Nucleus accumbens (tissue), 56 donors: ENCODE measurements at places on chromosomes 6 and 20.

DNA sequence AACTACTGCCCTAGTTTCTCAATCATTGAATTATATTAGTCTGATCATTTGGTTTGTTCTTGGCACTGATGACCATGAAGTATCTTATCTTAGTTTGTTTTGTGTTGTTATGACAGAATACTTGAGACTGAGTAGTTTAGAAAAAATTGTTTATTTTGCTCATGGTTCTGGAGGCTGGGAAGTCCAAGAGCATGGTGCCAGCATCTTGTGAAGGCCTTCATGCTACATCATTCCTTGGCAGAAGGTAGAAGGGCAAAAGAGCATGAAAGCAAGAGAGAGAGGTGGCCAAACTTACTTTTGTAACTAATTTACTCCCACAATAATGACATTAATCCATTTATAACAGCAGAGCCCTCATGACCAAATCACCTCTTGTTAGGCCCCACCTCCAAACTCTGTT, 40.1 kb upstream of the ANKEF1 start:
- no peak for DNase-seq

DNA sequence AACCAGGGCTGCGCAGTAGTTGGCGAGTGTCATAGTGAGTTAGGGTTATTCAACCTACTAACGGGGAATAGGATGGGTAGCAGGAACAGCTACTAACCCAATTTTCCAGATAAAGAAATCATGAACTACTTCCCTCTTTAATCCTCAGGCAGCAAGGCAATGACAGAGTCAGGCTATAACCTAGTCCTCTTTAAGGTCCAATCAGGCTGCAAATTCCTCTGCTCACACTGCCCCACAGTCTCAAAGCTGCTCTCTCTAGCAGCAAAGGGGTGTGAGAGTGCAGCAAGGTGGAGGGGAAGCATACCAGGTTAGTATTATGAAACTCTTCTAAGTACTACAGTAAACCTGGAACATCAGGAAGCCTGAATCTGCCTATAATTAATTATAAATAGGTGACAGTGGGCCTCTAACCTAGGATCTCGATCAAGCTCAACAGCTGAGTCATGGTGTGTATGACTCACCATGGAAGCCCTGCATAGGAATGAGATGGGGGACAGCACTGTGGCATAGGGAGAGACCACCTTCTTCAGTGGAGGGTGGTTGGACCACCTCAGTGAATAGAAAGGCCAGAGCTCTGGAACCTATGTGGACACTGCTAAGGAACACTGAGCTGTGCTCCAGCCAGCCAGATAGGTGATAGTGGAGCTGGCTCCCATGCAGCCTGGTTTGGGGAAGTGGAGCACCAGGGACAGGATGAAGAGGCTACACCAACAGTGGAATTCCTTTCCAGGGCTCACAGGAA, 7.9 kb downstream of the PEX6 start:
- no peak for DNase-seq

DNA sequence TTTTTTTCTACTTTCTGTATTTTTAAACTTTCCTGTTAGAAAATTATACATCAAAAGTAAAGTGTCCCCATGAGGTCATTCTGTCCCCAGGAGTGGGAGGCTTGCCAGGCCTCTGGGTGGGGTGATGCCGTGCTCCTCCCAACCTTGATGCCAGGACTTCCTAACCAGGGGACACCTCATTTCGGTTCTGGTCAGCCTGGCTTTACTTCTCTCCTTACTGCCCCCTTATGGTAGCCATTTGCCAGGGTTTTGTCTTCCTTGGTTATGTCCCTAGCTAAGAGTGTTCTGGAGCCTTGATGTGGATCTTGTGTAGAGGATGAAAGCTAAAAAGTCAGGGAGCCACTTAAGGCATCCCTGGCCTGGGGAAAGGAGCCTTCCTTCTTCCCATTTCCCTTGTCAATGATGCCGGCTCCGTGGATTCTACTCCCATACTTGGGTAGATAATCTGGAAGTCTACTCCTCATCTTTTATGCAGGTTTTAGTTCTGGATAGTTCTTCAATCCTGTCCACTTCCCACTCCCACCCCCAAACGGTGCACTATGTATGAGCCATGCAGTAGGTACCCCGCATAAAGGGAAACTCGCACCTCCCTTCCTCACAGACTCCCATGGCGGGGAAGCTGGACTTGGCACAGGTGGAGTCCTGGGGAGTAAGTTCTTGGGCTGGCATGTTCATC, 164.1 kb upstream of the SALL4 start:
- DNase-seq: no peak

- no peak for DNase-seq
Observed at GRCh38 chr6:73525546-73526330, 4.9 kb upstream of the EEF1A1 start.

GRCh38 chr20:63553933-63554290, at the start of gene FNDC11:
FNDC11 (plus strand) TSS chr20:63554159; CDS start chr20:63555664, 1,505 bp downstream.
- no peak for DNase-seq

DNA sequence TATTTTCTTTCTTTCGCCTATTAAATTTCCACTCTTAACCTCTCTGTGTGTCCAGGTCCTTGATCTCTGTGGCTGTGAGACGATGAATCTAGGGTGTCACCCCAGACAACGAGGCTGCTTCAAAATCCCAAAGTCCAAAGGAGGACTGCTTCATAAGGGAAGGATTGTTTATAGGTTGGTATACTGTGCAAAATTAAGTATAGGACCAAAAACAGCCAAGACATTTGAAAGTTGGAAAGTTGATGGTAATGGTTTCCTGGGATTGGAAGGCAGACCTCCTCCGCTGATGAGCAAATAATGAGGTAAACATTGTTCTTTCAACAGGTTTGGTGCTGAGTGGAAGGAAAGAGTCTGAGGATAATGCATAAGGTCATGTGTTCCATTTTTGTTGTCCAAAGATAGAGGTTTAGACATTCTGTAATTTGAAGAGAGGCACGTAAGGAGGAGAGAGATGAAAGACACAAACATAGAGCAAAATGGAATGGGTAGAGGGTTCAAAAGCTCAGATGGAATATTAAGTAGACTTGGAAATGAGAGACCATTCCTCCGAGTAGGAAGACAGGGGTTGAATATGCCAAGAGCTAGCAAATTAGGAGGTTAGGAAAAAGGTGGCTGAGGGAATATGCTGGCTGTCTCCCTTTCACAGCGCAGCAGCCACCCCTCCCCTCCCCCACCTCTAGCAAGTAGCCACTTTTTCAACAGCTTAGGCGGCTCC, 24.8 kb downstream of the ZNF311 start:
- no peak for DNase-seq

DNA sequence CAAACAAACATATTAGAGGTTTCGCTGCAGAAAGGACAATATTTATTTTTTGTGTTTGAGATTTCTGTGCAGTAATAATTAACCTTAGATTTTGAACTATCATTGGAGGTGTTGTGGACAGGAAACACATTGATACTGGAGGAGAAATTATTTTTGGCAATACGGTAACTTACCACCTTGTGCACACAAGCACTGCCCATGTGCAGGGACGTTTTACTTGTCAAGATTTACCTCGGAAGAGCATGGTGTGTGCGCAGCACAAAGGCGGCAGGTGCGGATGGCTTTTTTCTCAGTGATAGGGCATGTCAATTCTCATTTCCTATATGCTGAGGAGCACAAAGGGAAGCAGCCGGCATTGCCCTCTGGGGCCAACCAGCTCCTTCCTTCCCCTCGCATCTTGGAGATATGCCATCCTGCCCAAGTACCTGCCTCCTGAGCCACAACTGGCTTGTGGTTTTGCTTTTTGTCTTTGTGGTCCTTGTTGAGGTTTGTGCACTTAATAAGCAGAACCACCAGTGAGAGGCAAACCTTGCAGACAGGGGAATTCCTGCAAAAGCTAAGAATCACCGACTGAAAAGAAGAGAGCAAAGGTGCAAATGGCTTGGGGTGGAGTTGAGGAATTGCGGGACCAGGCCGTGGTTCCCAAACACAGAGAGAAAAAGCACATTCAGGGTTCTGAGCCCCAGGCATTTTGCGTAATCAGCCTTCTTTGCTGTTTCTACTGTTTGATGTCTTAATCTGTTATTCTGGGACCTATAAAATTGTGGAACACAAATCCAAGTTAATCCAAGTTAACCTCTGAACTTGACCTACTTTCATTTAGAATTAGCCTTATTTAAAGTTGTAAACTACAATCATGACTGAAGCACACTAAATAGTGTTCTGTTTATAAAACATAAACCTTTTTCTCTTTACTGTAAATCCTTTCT, 21.9 kb downstream of the SAMD5 start:
- no peak for DNase-seq

- DNase-seq: no peak
Observed at GRCh38 chr6:33909737-33910136, 105.9 kb upstream of the MLN start.

GRCh38 chr6:111503660-111504059, 20.6 kb upstream of the REV3L start:
- DNase-seq: no peak

DNA sequence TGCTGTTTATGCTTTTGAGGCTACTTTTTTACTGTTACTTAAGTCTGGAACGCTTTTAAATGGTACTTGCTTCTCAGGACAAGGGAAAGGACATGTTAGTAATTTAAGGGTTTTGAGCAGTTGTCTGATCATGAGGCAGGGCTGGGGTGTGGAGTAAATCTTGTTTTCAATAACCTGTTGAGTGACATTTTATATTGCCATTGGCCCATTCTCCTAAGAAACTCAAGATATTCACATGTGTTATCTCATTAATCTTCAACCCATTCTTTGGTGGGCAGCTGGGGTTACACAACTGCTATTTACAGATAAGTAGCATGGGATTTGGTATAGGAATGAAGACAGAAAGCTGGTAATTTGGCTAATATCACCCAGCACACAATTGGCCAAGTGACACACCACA, 44.6 kb upstream of the IL17A start:
- no peak for DNase-seq

DNA sequence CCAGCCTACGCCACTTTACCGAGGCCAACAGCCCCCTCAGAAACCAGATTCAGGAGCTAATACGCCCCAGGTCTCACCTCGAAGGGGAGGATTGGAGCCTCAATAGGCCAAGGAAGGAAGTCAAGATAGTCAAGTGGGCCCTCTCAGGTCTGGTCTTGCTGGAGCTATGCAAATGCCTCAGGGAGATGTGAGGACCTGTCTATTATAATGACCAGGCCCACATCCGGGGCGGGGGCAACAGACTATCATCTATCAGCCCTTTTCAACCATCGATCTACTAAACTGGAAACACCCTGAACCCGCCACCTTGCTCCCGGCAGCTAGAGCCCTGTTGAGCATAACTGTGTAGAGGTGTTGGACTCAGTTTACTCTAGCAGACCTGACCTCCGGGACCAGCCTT, 12.7 kb upstream of the GSTA3 start:
- DNase-seq: no peak

GRCh38 chr6:149410557-149410956, 10.5 kb downstream of the SUMO4 start:
- no peak for DNase-seq

DNA sequence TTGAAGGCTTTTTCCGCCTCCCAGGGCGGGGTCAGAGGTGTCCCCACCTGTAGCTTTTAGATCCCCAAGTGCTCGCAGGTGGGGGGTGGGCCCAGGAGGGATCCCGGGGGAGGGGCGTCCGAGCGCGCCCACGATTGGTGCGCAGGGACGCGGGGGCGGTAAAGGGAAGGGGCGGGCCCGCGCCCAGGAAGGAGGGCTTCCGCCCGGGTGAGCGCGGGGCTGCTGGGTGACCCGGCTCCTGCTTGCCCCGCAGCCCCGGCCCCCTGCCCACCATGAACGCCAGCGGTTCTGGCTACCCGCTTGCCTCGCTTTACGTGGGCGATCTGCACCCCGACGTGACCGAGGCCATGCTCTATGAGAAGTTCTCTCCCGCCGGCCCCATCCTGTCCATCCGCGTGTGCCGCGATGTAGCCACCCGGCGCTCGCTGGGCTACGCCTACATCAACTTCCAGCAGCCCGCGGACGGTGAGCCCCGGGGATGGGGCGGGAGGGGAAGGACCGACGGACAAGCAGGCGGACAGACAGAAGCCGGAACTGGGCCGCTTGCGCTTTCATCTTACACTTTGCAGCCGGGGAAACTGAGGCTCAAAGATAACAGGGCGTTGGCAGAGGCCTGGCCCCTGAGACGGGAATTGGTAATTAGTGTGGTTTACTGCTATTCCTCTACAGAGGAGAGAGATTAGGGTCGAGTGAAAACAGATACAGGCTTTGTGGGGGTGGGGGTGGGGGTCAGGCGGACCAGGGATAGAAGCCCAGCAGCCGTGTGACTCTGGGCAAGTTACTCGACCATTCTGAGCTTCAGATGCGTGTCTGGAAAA, at the start of gene PABPC1L:
Gene PABPC1L, plus strand, starts transcription at position 189 of the 818 bp plus-strand sequence. Its CDS starts 84 bp downstream, at position 273.
- DNase-seq: no peak

DNA sequence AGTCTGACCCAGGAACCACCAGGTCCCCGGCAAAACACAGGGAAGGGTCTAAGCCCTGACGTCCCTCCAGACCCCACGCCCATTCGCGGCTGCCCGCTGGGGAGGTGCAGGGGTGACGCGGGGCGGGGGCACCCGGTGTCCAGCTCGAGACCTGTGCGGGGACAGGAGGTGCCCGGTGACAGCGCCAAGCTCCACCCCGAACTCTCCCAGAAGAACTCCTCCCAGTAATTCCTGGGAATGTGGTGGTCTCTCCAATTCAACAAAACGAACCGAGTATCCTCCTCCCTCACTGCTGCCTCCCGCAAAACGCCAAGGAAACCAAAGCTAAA, 164.1 kb upstream of the PDE10A start:
- no peak for DNase-seq

GRCh38 chr6:25844518-25844917, 12.7 kb upstream of the SLC17A1 start:
- DNase-seq: no peak

- no peak for DNase-seq
Observed at GRCh38 chr6:19895866-19896692, 58.9 kb downstream of the ID4 start.

GRCh38 chr20:35060168-35060567, 32.4 kb downstream of the TRPC4AP start:
- DNase-seq: no peak

GRCh38 chr6:145368075-145368474, 367.2 kb downstream of the EPM2A start:
- DNase-seq: no peak

- DNase-seq: no peak
Observed at GRCh38 chr20:34703424-34704176, 544 bp upstream of the TP53INP2 start.

GRCh38 chr6:80472271-80472670, 365.8 kb downstream of the BCKDHB start:
- DNase-seq: no peak

- no peak for DNase-seq
Observed at GRCh38 chr6:45746046-45746445, 269.6 kb downstream of the CLIC5 start.

- DNase-seq: peak; percentile 4
Observed at GRCh38 chr6:34546551-34547321, 9.4 kb downstream of the SPDEF start.

GRCh38 chr20:63547725-63548480, at the start of gene SRMS:
SRMS (minus strand) TSS chr20:63547749; CDS start chr20:63547463, 286 bp downstream.
- DNase-seq: no peak
